ENCODE measurements at places on chromosomes 5 and 9. TPM values are rescaled to one million over a fixed set of nuclear protein-coding genes. Genes with fewer than 3 reads are reported as not detected.

DNA sequence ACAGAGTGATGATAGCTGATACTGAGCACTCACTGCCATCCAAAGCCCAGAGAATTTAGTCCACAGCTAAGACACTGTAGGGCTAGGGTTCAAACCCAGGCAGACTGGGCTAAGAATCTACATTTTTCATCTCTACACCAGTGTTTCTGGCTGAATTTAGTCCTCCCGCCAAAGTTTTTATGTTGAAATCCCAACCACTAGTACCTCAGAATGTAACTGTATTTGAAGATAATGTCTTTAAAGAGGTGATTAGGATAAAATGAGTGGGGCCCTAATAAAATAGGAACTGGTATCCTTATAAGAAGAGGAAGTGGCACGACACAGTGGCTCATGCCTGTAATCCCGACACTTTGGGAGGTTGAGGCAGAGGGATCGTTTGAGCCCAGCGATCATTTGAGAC is 4.3 kb downstream of the GNA14 start:
- H3K27me3 ChIP-seq: peaks cover 49% of the 10 kb centered on the region
- DNase-seq: no peak
- H3K4me3 ChIP-seq: no peak overlapping the region
- H3K36me3 ChIP-seq: no peaks in the 10 kb centered on the region
- H3K27ac ChIP-seq: no peak overlapping the region
- H3K4me1 ChIP-seq: peaks cover 4% of the 10 kb centered on the region

GRCh38 chr5:59485107-59485506 is 408.4 kb downstream of the PDE4D start:
- H3K27ac ChIP-seq: no peak overlapping the region
- no peaks in the 10 kb centered on the region for H3K36me3 ChIP-seq
- H3K4me1 ChIP-seq: peaks cover 10% of the 10 kb centered on the region
- no peak for DNase-seq
- no peak overlapping the region for H3K4me3 ChIP-seq

DNA sequence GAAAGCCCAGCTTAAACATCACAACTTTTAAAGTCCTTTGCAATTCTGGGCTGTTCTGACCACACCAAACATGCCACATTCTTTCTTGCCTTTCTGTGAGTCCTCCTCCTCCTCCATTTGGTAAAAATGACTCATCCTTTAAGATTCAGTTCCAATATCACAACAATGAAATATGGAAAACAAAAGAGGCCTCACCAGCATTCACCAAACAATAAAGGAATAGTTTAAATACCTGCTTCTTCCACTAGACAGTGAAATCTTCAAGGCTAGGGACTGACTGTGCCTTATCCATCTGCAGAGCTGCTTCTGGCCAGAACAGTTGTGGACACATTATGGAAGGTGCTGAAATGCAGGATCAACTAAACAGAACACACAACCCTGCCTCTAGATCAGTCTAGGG is 36.0 kb downstream of the NR6A1 start:
- H3K36me3 ChIP-seq: no peaks in the 10 kb centered on the region
- no peak for DNase-seq
- no peak overlapping the region for H3K4me3 ChIP-seq
- peak overlapping the region; percentile 61 for H3K27ac ChIP-seq
- H3K27me3 ChIP-seq: peaks cover 2% of the 10 kb centered on the region
- peaks cover 25% of the 10 kb centered on the region for H3K4me1 ChIP-seq

DNA sequence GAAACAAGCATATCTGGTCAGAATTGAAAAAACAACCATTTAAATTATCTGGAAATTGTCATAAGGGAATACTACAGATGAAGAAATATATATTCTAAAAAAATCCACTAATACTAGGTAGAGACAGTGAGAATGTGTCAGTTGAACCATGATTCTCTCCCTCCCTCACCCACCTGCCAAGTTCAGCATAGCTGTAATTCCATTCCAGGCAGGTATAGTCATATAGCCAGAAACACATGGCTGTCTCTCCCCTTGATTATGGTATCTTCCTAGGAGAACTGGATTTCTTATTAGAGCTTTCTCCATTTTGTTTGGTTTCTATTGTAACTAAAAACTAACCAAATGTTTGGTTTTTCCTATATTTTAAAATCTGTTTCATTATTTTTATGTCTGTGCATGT is 509.2 kb downstream of the CDH10 start:
- H3K4me1 ChIP-seq: no peaks in the 10 kb centered on the region
- H3K36me3 ChIP-seq: no peaks in the 10 kb centered on the region
- no peak overlapping the region for H3K4me3 ChIP-seq
- DNase-seq: no peak
- H3K27ac ChIP-seq: no peak overlapping the region

DNA sequence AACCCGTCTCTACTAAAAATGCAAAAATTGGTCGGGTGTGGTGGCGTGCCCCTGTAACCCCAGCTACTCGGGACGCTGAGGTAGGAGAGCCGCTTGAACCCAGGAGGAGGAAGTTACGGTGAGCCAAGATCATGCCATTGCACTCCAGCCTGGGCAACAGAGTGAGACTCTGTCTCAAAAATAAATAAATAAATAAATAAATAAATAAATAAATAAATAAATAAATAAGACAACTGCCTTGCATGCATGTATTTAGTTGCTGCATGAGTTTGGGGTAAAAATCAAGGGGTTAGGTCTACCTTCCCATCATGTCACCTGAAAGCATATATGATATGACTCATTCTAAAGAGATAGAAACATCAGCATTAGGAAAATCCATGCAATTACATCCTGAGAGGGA is 254.0 kb downstream of the ADAMTSL1 start:
- no peak for DNase-seq
- no peak overlapping the region for H3K4me3 ChIP-seq
- H3K36me3 ChIP-seq: no peaks in the 10 kb centered on the region

WDR38 gene
- not detected for total RNA-seq

FOXD4L4 gene
- 0.10 TPM for total RNA-seq

All from activated T-helper 1 cell treated with anti-CD3 and anti-CD28 coated beads, Interleukin-12 subunit alpha, Interleukin-12 subunit beta, Interleukin-2, Interleukin-4 antibody, amounts not matched to agents 30 ng/mL and 10 ng/mL and 1 ng/mL, durations not matched to agents 14 hours and 24 hours and 36 hours (primary cell).